ENCODE measurements at places on chromosomes 2 and 18. TPM values are rescaled to one million over a fixed set of nuclear protein-coding genes. Genes with fewer than 3 reads are reported as not detected.

Gene SMC6
- 14.1 TPM for total RNA-seq

Gene B3GNT7
- 0.22 TPM for total RNA-seq

DNA sequence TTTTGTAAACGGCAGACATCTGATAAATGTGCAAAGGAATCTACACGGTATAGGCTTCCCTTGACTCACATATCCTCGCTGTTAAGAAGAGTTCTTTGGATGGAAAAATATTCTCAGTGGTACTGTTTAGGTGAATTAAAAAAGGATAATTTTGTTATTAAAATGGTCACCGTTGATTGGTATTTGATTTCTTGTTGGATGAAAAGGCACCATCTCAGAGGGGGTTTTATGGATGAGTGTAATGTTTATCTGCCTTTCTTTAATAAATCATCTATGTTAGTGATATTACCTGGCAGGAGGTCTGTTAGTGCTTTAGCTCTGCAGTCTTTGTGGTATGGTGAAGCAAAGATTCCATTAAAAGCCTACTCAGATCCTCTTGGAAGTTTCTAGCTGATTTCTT lies 92.3 kb downstream of the MGAT5 start:
- DNase-seq: no peak

GRCh38 chr2:45841752-45842407 lies 190.4 kb downstream of the PRKCE start:
- no peak for DNase-seq

DNA sequence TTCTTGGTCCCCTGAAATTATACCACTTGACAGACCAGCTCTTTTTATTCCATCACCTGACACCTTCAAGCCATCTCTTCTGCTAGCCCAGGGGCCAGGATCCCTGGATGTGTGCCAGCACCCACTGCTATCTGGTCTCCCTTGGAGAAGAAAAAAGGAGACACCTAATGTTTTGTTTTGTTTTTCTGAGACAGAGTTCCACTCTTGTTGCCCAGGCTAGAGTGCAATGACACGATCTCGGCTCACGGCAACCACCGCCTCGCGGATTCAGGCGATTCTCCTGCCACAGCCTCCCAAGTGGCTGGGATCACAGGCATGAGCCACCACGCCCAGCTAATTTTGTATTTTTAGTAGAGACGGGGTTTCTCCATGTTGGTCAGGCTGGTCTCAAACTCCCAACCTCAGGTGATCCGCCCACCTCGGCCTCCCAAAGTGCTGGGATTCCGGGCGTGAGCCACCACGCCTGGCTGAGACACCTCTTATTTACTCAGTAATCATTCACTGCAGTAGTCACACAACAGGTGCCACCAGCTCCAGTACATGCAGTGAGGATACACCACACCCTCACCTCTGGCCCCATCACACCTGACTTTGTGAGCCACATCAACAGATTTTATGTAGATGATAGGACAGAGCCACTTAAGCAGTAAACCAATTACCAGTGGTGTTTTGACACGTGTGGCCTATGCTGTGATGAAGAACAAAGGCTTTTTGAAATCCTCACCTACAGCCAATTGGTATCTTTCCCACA lies 42.8 kb upstream of the PCBP1 start:
- DNase-seq: no peak

DNA sequence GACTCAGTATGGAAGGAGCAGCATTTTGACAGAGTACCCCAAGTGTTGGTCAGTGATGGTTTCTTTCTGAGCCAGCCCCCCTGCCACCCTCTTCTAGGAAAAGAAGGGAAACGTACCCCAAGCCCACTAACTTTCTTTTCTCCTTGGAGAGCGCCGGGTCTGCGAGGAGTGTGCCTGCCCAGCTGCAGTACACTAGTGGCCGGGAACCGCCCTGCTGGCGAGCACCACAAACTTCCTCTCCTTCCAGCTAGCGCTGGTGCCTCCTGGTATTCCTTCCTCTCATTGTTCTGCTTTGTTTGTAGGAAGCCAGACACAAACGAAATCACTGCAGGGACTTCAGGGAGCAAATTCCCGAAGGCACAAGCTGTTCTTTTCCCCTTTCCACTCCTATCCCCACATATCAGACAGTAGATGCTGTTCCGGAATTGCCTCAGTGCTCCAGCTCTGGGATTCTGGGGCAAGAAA lies 1.8 kb downstream of the CCDC85A start:
- DNase-seq: no peak

- DNase-seq: no peak
These were observed 150.1 kb upstream of the LRRTM1 start for GRCh38 chr2:80454628-80455027.

Measured in T-helper 17 cell (primary cell).